CD4-positive, alpha-beta T cell treated with Interleukin-10 for 1 hour (primary cell): ENCODE measurements at places on chromosomes 12 and 14.

DNA sequence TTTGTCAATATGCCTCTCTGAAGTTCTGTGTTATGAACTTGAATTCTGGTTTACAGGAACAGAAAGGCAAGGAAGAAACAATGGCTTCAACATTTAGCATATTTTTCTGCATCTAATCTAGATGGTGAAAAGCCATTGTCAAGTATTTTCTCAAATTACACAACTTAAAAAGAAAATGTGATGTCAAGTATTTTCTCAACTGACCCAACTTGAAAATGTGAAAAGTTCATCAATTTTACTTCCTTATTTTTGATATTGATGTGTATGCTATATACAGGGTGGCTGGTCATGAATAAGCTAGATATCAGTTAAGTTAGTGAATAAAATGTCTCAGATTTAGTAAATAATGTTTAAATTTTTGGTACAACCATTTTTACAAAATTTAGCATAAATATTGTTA, 196.7 kb downstream of the ALX1 start:
- DNase-seq, result no peak

DNA sequence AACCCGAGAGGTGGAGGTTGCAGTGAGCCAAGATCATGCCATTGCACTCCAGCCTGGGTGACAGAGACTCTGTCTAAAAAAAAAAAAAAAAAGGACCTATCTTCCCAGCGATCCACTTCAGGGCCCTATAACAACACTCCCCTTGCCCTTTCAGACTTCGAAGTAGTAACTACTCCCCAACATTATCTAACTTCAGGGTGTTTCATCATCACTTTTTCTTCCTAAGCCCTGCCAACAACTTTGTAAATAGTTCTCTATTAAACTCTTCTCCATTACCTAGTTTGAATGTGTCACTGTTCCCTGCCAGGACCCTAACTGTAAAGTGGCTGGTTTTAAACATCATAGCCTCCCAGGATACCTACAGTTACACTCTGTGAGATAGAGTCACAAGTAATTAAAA, 220.8 kb downstream of the BTG1 start:
- no peak for DNase-seq

GRCh38 chr14:77868552-77869285, 68.8 kb downstream of the ADCK1 start:
- no peak for DNase-seq

DNA sequence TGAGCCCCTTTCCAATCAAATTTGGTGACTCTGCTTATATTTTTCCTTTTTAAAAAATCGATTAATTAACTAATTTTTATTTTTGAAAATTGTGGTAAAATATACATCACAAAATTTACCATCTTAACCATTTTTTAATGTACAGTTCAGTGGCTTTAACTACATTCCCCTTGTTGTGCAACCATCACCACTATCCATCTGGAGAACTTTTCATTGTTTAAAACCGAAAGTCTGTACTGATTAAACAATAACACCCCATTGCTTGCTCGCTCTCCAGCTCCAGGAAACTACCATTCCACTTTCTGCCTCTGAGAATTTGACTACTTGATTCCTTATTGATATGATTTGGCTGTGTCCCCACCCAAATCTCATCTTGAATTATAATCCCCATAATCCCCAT, 283.4 kb downstream of the C12orf75 start:
- DNase-seq, result no peak

DNA sequence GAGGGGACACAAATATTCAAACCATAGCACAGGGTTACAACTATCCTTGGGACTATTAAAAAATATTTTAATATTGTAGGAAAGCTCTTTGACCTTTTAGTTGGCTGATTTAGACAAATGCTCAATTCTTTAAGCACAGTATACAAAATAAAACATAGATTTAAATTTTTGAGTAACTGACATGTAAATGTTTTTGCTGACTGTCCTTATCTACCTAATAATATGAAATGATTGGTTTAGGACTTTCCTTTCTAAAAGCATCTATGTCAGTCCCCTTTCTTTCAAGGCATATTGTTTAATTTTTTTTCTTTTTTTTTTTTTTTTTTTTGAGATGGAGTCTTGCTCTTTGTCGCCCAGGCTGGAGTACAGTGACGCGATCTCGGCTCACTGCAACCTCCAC, 16.5 kb upstream of the OR6J1 start:
- no peak for DNase-seq

- no peak for DNase-seq
Observed at GRCh38 chr14:48035836-48036235, 360.4 kb upstream of the MDGA2 start.

- DNase-seq, result no peak
Observed at GRCh38 chr12:56115329-56115728, 1.1 kb upstream of the RPL41 start.

GRCh38 chr12:27711317-27711682, 668 bp downstream of the MRPS35 start:
- DNase-seq, result peak; percentile 10

DNA sequence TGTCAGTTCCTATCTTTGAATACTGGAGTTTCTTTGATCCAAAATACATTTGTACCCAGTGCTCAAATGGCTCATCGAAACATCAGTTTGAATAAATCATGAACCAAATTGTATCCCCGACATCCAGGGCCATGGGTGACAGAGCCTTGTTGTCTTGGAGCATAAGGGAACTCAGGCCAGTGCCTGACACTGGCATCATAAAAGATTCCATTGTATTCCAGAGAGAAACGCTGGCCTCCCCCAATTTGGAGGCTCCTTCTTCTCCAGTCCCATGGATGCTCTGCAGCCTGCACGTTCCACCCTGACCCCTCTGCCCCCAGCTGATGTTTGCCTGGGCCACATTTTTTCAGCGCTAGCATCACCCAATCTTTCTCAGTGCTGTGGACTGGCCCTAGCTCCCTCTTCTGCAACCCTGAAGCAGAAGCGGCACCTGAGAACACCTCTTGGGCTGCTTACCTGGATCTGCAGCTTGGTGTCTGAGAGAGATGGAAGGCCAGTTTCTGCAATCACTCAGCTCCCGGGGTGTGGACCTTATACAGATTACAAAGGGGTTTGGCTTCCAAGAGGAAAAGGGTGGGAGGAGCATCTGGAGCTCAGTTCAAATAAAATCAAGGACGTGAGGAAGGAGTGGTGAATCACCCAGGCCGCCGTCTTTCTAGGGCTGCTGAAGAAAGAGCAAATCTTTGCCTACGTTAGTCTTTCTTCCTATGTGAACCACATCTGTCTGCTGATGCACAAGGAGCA, at the start of gene RNASE1:
Gene RNASE1 (minus strand): TSS at position 504 of the 744 bp plus-strand sequence. CDS start 776 bp downstream, outside the sequence.
- no peak for DNase-seq

GRCh38 chr14:97010491-97011160, 213.4 kb downstream of the VRK1 start:
- no peak for DNase-seq

DNA sequence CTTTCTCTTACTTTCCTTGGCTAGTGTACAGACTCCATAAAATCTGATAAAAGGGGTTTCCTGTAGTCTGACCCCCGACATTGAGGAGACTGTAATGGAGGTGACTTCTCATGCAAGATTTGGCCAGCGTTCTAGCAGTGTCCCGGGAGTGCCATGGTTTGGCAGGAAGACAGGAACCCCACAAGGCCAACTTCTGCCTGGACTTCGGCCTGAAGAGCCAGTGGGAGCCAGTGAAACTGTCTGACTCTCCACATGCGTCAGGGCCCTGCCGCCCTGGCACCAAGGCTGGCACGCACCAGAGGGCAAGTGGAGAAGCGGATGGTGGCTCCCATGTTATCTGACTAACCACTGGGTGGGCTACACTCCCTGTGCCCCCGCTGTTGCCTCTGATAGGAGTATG, 70.5 kb downstream of the TMEM260 start:
- no peak for DNase-seq

DNA sequence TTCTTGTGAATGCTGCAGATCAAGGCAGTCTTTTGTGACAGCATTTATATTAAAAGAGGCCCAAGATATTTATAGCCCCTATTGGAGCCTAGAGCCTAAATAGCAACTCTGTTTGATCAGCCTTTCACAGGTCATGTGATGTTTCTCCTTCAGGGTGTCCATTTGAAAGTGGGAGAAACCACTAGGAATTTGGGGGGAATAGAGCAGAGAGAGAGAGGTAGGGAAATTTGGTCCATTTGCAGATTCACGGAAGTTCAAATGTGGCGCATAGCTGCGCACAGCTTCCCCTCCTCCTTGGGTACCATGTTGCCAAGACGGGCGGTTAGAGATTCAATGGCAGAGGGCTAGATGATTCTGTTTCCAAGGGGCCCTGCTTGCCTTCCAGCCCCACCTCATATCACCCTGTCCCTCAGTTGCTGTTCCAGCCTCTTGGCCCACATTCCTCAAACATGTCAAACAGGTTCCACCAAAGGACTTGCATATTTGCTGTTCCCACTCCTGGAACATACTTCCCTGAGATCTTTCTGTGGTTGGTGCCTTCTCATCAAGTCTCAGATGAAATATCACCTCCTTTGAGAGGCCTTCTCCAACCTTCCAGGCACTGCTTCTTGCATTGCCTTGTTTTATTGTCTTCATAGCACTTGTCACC, 220.8 kb downstream of the CHST11 start:
- DNase-seq, result no peak
